ENCODE measurements at places on chromosomes 13 and 19.

- no peak for DNase-seq
Observed at GRCh38 chr19:39223703-39224279, 19.7 kb upstream of the SYCN start.

GRCh38 chr13:99990126-99990977 lies 8.8 kb downstream of the ZIC2 start:
- DNase-seq: no peak

DNA sequence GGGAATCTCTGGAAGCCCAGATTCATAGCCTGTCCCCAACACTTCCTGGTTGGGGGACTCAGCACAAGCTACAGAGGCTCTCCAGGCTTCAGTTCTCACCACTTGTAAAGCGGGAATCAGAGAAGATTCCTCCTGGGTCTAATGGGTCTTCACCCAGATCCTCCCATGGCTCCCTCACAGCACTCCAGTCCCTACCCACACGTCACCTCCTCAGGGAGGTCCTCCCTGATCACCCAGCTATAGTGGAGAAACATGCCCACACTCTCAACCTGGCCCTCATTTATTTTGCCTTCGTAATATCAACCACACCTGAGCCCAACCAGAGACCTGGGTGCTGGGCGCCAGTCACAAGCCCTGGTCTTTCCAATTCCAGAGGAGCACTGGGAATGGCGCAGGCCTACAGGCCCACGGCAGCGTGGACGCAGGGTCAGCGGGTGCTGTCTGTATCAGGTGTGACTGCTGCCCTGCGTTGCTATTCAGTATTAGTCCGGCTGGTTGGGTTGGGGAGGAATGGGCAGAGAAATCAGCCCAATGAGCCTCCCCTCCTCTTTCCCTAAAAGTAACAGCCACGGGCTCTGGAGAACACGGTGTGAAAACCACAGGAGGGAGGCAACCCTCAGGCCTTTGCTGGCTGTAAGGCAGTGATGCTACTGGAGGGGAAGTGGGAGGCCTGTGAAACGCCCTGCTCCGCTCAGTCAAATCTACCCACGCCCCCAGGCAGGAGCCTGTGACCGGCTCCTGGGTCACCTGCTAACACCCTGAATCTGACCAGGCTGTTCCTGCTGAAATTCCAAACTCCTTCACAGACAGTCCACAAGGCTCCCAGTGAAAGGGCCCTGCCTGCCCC lies 5.2 kb downstream of the AKT2 start:
- DNase-seq: no peak

GRCh38 chr19:18300930-18301717 lies 19.7 kb upstream of the JUND start:
- no peak for DNase-seq

DNA sequence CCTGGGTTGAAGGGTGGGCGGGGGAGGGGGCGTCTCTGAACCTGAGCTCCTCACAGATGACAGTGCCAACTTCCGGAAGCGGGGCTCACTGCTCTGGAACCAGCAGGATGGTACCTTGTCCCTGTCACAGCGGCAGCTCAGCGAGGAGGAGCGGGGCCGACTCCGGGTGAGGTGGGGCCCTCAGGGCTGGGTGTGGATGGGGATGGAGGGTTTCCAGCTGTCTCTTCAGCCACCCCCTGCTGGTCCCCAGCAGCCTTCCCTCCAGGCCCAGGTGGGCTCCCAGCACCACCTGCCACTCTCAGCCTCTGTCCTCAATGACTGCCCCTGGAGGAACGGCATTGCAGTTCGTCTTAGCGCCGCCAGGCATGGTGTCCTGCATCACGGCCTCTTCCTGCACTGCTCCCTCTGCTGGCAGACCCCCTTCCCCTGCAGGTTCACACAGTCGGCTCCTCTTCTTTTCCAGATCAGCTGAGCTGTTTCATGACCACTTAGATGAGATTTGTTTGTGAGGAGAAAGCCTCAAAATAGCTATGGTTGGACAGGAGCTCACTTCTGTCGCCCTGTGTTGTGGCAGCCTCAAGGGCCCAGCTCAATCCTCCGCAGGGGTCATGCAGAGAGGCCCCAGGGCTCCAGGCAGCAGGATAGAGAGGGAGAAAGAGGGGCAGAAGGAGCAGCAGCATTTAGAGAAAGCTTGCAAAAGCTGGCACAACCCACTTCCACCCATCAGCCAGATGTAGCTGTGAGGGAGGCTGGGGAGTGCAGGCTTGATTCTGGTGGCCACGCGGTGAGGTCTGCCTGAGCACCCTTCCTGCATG lies 2.5 kb upstream of the GARIN5A start:
- peak; percentile 40 for DNase-seq

DNA sequence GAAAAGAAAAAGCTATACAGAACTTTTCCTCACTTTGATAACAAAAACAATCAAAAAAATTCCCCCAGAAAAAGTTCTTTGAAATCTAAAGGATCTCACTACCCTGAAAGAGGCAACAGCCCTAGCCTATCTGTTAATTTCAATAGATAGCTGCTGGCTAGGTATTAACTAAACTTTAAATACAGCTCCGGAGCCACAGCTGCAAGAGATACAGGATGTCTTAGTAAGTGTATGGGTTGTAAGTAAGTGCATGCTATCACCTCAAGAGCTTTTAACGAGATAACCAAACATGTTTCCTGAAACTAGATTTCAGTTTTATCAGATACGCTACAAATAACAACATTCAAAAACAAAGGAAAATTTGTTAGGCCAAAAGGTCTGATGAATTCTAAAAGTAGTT lies 148.4 kb downstream of the KLF12 start:
- DNase-seq: no peak

- no peak for DNase-seq
Observed at GRCh38 chr13:72120632-72121031, 253.6 kb upstream of the DACH1 start.

- DNase-seq: no peak
Observed at GRCh38 chr19:48867746-48868113, 687 bp downstream of the PLEKHA4 start.

DNA sequence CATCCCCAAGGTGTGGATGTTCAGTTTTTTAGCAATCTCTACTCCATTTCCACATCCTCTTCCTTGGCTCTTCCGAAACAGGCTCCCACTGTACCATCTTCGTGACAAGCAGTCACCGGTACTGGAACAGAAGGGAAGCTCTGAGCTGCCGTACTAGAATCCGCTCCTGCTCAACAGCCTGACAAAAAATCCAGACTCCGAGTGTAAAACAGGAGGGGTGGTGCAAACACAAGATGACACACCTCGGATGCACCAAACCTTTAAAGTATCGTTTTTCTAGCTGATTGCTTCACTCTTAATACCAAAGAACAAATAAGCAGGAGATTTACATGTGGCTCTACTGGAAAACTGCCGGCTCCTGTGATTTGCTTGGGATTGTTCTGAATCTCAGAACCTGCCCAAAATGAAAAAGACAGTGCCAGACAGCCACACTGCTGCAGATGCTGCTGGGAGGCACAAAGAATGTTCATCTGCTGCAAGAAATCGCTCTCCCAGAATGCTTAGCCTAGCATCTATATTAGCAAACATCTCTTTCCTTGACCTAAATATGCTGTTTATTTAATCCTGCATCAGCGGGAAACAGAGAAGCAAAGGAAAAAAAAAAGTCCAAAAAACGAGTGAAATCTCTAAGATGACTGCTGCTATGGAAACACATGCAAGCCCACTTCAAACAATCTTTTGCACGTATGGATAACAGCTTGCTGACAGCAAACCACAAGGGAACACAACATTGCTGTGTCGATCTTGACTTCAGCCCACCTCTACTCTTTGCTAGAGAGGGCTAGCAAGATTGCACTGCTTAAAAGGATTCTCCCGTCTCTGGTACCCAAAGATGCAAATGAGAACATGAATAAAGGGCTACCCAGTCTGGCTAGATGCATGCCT lies 38.0 kb upstream of the DOCK9 start:
- no peak for DNase-seq

GRCh38 chr19:49851456-49852259 lies 699 bp downstream of the PTOV1 start:
- DNase-seq: no peak

DNA sequence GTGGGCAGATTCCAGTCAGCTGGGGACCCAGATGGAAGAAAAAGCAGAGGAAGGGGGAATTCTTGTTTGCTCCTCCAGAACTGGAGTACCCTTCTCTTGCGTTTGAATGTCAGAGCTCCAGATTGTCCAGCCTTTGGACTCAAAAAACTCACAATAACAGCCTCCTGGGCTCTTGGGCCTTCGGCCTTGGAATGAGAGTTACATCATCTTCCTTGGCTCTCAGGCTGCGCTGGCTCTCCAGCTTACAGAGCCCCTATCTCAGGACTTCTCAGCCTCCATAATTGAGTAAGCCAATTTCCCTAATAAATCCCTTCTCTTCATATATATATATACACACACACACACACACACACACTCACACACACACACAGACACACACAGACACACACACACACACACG lies 1215.7 kb upstream of the SLC10A2 start:
- DNase-seq: no peak

GRCh38 chr19:45321848-45322247 lies 827 bp downstream of the CKM start:
- DNase-seq: no peak

- peak; percentile 6 for DNase-seq
Observed at GRCh38 chr13:86757236-86757978, 913.8 kb upstream of the SLITRK5 start.

- no peak for DNase-seq
Observed at GRCh38 chr13:114068656-114069318, 63.6 kb downstream of the RASA3 start.

- no peak for DNase-seq
Observed at GRCh38 chr13:80871481-80871880, 530.6 kb upstream of the SPRY2 start.

GRCh38 chr13:31433746-31434145 lies 234.0 kb downstream of the B3GLCT start:
- no peak for DNase-seq

DNA sequence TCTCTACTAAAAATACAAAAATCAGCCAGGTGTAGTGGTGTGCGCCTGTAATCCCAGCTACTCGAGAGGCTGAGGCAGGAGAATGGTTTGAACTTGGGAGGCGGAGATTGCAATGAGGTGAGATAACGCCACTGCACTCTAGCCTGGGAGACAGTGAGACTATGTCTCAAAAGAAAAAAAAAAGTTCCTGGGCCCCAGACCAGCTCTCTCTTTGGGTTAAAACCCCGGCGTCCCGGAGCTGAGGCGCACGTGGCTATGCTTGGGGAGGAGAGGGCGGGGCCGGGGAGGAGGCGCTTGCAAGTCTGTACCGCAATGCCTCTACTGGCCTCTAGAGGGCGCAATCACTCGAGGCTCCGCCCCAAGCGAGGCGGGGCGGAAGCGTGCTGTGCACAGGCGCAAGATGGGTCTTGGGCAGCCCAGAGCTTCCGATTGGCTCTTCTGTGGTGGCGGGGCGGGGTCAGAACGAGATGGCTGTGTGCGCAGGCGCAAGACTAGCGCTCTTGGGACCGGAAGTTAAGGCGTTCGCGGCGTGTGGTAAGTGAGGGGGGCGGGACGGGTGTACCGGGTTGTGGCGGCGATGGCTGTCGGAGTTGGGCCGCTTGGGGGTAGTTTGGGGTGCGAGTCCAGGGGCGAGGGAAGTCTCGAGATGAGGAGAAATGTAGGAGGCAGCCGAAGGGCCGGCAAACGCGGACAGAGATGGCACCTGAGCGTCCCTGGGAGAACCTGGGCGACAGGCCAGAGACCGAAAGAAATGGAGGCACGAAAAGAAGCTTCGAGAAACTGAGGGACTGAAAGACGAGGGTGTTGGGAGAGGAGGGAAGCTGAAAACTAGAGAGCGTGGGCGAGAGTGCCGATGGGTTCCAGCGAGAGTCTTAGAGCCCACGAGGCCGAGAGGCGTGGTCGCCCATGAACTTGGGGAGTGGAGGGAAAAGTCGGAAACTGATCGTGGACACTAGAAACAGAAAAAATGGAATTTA lies at the start of gene DHX34:
TSS of gene DHX34 (plus strand) at position 497 of the 977 bp plus-strand sequence. CDS start 3,716 bp downstream, outside the sequence.
- peak; percentile 97 for DNase-seq

- DNase-seq: no peak
Observed at GRCh38 chr13:114260814-114261213, 20.6 kb upstream of the UPF3A start.

- DNase-seq: no peak
Observed at GRCh38 chr13:32976056-32976805, 40.0 kb upstream of the KL start.

- DNase-seq: no peak
Observed at GRCh38 chr13:112068540-112069060, 1.7 kb downstream of the SOX1 start.

- peak; percentile 72 for DNase-seq
Observed at GRCh38 chr19:17402982-17403855, 2.2 kb downstream of the BST2 start.

GRCh38 chr19:18167011-18167410 lies 6.6 kb upstream of the IFI30 start:
- no peak for DNase-seq

GRCh38 chr13:77915686-77916085 lies 2.9 kb downstream of the EDNRB start:
- no peak for DNase-seq

- DNase-seq: peak; percentile 96
Observed at GRCh38 chr19:7871437-7872305, 2.5 kb downstream of the PRR36 start.

DNA sequence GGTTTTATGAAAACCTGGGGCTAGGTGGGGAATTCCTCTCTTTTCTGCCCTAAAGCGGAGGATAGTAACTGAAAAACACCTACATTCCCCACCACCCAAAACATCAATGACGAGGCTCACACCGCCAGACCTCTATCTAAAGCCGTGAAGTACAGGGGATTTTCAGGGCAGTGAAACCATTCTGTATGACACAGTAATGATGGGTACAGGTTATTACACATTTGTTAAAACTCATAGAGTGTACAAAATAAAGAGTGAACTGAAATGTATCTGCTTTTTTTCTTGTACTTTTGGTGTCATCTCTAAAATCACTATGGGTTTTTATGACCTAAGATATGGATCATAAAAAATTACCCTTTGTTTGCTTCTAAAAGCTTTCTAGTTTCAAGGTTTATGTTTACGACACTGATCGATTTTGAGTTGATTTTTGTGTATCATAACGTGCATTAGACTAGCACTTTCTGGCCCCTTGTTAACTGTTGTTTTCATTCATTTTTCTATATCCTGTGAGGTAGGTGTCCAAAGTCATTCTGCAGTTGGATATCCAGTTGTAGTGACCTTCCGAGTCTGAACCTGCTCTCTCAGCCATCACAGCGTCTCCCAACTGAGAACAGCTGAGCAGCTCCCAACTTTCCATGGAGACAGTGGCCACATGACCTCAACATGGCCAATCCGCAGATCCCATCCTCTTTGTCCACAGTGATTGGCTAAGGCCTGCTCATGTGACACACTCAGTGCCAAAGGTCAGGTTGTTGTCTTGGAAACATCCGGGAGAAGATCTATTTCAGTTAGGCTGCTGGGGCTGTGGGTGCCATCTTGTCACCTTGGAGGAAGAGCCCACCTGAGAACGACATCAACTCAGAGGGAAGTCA lies 10.3 kb downstream of the MBD3L2B start:
- DNase-seq: no peak

GRCh38 chr13:30866677-30867076 lies 39.4 kb upstream of the MEDAG start:
- no peak for DNase-seq

GRCh38 chr19:42059196-42059595 lies 10.8 kb downstream of the GRIK5 start:
- DNase-seq: no peak

- DNase-seq: no peak
Observed at GRCh38 chr13:70043685-70044084, 63.9 kb upstream of the ATXN8OS start.
